WTC11 (cell line): ENCODE measurements at places on chromosomes 1 and 21. TPM values are rescaled to one million over a fixed set of nuclear protein-coding genes. Genes with fewer than 3 reads are reported as not detected.

The CCDC30 gene
- total RNA-seq = 0.71 to 2.1 TPM (median 0.92 TPM) in 3 replicates

The TDRD5 gene
- total RNA-seq = 0.66 to 1.1 TPM (median 0.85 TPM) in 3 replicates

GRCh38 chr21:41926807-41927171, 27.0 kb downstream of the C2CD2 start:
- peak overlapping the region; percentile 87 for H3K27ac ChIP-seq
- no peaks in the 10 kb centered on the region for H3K36me3 ChIP-seq
- H3K4me3 ChIP-seq = peak overlapping the region; percentile 27
- DNase-seq = no peak
- H3K4me1 ChIP-seq = peaks cover 40% of the 10 kb centered on the region
- H3K27me3 ChIP-seq = no peaks in the 10 kb centered on the region

- peaks cover 30% of the 10 kb centered on the region for H3K4me1 ChIP-seq
- DNase-seq = no peak
- no peak overlapping the region for H3K4me3 ChIP-seq
- H3K27ac ChIP-seq = peak overlapping the region; percentile 4; the same call in 1 of the 2 replicates
Measured at GRCh38 chr1:167926486-167926997, 9.9 kb upstream of the DCAF6 start.

DNA sequence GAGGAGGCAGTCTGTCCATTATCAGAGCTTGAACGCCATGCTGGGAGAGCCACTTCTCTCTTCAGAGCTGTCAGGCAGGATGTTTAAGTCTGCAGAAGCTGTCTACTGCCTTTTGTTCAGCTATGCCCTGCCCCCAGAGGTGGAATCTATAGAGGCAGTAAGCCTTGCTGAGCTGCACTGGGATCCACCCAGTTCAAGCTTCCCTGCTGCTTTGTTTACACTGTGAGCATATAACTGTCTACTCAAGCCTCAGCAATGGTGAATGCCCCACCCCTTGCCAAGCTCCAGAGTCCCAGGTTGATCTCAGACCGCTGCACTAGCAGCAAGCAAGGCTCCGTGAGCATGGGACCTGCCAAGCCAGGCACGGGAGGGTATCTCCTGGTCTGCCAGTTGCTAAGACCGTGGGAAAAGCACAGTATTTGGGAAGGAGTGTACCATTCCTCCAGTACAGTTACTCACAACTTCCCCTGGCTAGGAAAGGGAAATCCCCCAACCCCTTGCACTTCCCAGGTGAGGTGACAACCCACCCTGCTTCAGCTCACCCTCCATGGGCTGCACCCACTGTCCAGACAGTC, 32.5 kb downstream of the RGS13 start:
- H3K4me1 ChIP-seq = no peaks in the 10 kb centered on the region
- H3K27me3 ChIP-seq = no peaks in the 10 kb centered on the region; the same call in 1 of the 2 replicates
- no peak overlapping the region for H3K4me3 ChIP-seq

DNA sequence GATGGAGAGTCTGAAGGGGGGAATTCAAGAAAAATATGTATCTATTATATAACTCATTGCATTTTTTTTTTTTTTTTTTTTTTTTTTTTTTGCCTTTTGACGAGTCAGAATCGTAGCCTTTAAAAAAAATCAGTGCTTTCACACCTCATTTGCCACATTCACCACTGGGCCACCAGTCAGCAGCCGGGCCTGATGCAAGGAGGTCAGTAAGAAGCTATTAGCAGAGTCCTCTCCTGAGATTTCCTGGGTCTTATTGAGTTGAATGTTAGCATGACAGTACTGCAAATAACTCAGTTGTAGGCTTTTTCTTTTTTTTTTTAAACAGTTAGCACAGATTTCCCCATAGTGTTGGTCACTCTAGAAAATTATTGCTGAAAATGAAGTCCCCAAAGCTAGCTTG, 139.8 kb downstream of the SPATA17 start:
- H3K4me3 ChIP-seq = no peak overlapping the region
- H3K27ac ChIP-seq = no peak overlapping the region
- DNase-seq = no peak
- no peaks in the 10 kb centered on the region for H3K36me3 ChIP-seq
- no peaks in the 10 kb centered on the region for H3K27me3 ChIP-seq
